Nephron progenitor cell (in vitro differentiated cells): ENCODE measurements at places on chromosomes 16 and 17.

DNA sequence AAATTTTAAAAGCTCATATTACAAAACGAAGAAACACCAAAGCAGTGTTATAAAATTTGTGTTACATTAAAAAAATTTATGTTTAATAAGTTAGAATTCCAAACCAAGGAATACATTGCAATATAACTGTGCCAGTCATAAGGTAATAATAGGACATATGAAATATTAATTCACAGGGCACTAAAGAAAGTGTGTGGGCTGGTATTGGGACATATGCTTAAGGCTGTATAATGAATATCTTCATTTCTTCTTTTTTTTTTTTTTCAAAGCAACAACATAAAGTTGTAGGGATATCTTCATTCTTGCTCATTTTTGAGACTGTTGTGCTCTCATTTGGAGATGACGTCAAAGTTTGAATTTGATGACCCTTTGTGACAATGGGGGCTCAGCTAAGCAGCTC, 17.5 kb upstream of the FBXO47 start:
- no peak for DNase-seq

DNA sequence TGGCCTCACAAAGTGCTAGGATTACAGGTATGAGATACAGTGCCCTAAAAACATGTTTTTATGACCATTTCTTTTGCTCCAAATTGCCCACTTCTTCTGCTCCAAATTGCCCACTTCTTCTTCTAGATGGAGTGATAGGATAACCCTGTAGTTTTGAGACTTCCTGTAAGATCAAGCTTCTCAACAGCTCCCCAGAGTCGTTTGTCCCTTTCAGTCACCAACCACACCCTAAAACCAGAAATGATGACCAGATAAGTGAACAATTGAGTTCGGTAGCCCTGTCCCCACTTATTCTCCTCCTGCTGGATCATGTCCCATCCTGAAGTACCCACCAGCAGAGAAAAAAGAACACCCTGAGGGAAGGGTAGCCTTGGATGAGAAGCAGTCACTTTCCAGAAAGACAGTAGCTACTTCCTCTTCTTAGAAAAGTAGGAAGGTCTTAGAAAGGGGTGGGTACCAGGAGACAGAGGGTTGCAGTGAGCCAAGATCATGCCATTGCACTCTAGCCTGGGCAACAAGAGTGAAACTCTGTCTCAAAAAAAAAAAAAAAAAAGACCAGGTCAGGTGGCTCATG, 2.5 kb downstream of the ODAD4 start:
- DNase-seq: no peak

GRCh38 chr16:56625140-56625942, at the start of gene MT1E:
Gene MT1E, plus strand, starts transcription at chr16:56625781. Its CDS starts 71 bp downstream, at chr16:56625852.
- DNase-seq: peak; percentile 46

GRCh38 chr16:10312784-10313724, 72.8 kb upstream of the ATF7IP2 start:
- no peak for DNase-seq

DNA sequence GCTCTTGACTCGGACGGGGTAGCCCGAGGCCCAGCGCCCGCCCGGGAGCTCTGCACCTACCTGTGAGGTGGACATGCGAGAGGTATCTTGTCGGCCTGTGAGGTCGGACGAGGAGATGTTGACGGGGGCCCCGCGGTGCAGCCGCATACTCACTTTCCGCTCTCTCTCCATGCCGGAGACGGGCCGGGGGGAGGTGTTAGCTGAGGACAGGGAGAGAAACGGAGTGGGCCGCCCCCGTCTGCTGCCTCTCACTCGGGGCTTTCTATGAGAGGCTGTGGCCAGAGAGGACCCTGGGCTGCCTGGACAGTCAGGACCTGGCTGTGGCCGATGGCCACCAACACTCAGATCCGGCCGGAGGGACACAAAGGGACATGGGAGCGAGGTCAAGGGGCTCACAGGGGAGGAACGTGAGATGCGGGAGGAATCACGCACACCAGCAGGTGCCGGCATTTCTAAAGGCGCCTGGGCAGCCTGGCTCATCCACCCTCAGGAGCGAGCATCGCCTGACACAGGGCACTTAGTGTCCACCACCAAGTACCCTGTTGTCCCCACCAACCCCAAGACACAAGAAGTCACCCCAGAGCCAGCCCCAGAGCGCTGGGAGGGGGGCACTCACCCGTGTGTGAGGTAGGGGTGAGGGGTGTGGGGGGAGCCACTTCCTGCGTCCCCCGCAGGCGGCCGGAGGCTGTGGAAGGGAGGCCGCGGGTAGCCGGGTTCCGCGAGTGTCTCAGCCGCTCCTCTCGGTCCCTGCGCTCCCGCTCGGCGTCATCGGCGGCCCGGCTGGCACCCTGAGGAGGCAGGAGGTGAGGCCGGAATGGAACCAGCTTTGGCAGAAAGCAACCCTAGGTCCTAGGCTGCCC, 20.2 kb downstream of the SLC16A3 start:
- DNase-seq: no peak

DNA sequence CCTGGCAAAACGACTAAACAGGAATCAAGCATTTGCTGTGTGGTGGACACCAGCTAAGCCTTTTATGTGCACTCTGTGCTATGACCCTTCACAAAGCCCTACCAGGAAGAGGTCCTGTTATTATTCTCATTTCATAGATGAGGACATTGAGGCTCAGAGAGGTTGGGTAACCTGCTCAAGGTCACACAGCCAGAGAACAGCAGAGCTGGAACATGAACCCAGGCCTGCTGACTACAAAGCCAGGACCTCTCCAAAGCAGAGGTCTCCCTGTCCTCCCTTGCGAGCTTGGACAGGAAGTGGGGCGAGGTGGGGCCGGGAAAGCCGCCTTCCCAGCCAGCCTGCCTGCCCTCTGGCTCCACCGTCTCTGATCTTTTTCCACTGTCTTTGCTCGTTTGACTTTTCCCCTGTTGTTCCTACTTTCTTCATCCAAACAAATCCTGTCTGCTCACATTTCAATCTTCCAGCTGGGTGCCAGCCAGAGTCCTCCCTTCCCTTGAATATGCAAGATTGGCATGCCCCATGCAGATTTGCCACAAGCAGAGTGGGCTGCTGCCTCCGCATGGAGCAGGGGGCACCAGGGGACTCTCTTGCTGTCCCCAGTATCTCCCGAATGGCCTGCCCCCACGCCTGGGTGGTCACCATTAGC, 23.7 kb upstream of the RPTOR start:
- DNase-seq: no peak

GRCh38 chr17:56009795-56010651, 143.3 kb upstream of the ANKFN1 start:
- DNase-seq: peak; percentile 42

DNA sequence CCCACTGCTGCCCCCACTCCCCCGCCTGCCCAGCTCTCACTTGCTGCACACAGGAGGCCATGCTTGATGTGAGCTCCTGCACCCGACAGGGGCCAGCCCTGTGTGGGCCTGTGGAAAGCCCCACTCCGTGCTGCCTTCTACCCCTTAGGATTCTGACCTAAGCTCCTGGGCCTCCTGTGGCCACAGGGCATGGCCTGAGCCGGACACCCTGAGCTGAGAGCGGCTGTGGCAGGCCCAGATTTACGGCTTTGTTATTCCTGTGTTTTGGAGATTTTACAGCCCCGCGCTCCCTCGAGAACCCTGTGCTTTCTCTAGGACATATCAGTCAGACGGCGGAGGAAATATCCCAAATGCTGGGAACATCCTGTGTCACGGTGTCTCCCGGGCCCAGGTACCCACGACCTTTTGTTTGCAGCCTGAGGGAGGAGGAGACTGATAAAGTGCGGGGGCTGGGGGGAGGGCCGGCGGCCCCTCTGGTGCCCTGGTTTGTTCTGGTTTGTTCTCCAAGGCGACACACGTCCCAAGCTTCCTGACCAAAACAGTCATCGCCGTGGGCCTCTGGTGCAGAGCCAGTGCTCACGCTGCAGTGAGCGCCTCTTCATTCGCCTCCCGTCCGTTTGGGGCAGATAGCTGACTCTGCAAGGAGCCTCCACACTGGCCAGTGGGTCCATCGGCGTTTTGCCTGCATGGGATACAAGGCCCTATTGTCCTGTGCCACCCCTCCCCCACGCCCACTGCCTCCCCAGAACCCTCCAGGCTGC, 363.4 kb downstream of the C16orf95 start:
- peak; percentile 65 for DNase-seq

DNA sequence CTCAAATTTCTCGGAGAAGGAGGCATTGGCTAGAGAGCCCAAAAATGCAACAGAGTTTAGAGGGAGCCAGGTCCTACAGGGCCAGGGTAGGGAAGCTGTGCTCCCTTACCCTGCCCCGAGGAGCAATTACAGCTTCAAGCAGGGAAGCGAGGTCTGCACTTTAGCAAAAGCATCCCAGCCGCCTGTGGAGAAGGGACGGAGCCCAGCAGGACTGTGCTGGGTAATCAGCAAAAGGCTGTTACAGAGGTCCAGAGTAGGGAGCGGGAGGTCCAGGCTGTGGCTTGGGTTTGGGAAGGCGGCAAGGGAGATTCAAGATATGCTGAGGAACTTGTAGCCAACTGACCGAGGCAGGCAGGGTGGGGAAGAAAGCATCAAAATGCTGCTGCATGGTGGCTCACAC, 162.6 kb downstream of the TMEM132E start:
- DNase-seq: no peak
